Stimulated activated CD8-positive, alpha-beta memory T cell treated with anti-CD3 and anti-CD28 coated beads, Interleukin-4, amount 100 ng/mL, for 1 hour (primary cell): ENCODE measurements at places on chromosomes 5 and 9.

- no peak for DNase-seq
These were observed 368 bp upstream of the CCDC180 start for GRCh38 chr9:97307091-97307490.

- no peak for DNase-seq
These were observed 26.2 kb upstream of the HMCN2 start for GRCh38 chr9:130239363-130239695.

DNA sequence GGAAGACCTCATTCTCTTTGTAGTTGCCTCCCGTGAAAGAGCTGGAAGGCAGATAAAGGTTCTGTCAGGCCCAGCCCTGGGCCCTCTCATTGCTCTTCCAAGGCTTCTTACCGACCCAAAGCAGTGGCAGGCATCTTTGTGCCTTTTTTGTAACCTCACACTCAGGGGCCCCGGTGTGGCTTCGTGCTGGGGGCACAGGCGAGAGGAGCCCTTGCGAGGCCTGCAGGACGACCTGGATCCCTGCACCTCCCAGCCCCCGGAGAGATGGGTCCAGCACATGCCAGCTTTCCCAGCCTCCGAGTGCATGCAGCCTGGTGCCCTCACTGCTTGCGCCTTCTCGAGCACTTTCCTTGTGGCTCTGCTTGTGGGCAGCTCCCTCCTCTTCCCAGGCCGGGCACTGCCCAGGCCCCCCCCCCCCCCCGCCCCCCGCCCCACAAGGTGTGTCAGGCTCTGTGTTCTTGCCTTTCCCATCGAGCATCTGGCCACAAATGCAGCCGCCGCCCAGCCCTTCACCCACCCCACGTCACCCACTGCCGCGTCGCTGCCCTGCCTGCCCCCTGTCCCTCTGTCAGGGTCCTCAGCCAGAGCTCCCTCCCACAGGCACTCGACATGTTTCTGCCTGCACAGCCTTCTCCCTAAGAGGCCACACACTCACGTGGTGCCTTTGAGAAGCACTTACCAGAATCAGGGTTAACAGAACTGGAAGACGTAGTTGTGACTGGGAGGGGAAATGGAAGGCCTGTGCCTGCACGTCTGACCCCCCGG, 63.7 kb upstream of the CACNA1B start:
- DNase-seq, result no peak

- DNase-seq, result no peak
These were observed 218.1 kb downstream of the CETN3 start for GRCh38 chr5:90191352-90192045.

- no peak for DNase-seq
These were observed 195.7 kb downstream of the NR3C1 start for GRCh38 chr5:143207563-143208364.

- DNase-seq, result no peak
These were observed 70.8 kb upstream of the COL5A1 start for GRCh38 chr9:134570711-134571325.

GRCh38 chr9:20689833-20690232, 5.8 kb downstream of the FOCAD start:
- no peak for DNase-seq

- peak; percentile 48 for DNase-seq
These were observed 2.4 kb downstream of the ANXA6 start for GRCh38 chr5:151154931-151155774.

- no peak for DNase-seq
These were observed 2.0 kb downstream of the SLC35A4 start for GRCh38 chr5:140566665-140567064.

- no peak for DNase-seq
These were observed 43.8 kb upstream of the CTSL start for GRCh38 chr9:87682085-87682484.

DNA sequence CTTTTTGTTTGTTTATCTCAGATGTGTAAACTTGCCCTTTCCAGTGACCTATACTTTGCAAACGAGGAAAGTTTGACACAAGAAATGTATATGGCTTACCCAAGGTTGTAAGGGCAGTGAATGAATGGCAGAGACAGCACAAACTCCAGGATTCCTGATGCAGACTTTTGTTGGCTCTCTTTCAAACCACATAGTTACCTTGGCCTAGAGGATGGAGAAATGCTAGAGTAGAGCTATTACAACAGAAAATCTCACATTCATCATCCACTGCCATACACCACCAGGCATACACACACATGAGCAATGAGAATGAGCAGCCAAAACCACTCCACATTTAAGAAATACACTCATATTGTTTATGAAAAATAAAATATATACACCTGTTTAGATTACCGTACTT, 387.0 kb downstream of the TLR4 start:
- no peak for DNase-seq

DNA sequence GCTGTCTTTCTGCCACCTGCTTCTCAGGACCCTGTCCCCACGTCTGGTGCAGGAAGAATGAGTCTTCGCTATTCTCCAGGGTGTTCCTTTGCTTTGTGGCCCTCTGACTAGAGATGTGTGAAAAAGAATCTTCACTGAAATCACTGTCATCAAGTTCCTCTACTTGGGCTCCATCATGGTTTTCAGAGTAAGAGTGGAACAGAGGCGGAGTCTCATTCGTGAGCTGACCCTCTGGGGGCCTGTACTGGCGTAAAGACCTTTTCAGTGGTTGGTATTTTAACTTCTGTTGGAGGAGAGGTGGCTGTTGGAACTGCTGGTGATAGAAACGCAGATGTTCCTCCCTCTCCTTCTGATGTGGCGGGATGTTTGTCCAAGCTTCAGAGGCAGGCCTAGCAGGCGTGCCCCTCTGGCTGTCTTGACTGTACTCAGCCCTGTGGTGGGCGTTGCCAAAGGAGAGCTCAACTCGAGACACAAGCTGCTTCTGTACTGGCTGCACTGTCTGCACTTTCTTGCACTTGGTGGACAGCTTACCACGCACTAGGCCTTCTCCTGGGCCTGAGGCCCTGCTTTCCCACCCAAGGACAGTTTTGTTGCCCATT, 72.0 kb downstream of the KIF24 start:
- no peak for DNase-seq

DNA sequence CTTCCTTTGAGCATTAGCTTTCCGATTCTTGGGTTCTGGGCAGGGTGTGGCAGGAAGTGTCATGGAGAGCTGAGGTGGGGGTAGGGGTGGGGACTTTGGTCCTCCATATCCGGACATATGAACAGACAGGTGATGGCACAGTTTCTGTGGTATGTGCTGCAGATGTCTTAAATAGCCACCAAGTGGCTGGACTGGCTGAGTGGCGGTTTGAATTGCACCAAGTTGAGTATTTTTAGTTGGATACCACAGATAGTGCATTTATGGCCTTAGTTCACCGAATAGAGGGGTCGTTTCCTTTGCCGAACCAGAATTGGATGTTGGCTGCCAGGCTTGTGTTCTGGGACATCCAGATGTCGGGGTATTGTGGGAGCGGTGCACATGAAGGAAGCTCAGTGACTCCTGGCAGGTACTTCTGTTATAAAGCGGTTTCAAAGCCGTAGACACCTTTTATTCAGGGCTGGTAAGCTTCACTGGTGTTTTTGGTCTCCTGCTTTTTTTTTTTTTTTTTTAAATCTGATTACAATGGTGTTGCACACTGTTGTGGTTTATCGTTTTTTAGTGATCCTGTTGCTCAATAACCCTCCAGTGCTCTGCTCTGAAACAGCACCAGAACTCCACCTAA, 15.1 kb upstream of the TNFAIP8 start:
- DNase-seq, result no peak

- DNase-seq, result no peak
These were observed 58.1 kb downstream of the GOLPH3 start for GRCh38 chr5:32115985-32116384.

DNA sequence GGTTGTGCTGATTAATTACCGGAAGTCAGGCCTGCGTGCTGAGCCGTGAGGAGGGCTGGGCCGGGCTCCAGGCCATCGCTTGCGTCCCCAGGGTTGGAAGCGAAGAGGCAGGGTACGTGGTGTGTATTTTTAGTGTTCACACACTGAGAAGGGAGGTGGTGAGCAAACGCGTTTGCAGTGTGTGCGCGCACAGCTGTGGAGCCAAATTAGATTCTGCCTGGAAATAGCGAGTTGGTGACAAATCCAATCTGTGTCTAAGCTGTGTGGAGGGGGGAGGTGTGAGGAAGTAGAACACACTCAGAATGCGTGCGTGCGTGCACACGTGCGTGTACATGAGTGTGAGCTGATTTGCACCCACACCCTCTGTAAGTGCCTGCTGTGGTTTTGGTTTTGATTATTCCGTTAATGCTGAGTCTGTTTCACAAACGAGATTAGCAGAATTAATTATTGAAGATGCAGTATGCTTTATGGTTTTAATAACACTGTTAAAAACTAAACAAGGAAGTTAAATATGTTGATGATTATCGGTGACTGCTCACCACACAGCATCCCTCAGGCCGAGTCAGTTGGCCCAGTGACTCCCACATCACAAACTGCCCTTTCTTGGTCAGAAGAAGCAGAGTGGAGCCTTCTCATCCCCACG, 111.8 kb upstream of the FCN2 start:
- no peak for DNase-seq

DNA sequence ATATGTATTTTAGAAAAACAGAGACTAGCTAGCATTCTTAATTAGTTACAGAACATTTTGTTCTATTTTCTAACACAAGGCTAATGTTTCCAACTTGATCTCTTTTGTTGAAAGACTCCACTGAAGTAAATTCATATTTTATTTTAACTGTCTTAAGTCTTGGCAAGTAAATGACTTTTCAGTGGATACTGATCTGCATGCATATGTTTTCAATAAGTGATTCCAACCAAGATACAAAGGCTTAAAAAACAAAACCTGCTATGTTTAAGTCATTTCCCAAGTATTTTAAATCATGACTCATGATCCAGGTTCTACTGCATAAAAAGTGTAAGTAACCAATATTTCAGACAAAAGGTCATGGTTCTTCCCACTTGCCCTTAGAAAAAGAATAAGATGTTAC, 5.7 kb downstream of the CDO1 start:
- DNase-seq, result no peak

- DNase-seq, result no peak
These were observed 191.2 kb downstream of the NR3C1 start for GRCh38 chr5:143212261-143212660.

DNA sequence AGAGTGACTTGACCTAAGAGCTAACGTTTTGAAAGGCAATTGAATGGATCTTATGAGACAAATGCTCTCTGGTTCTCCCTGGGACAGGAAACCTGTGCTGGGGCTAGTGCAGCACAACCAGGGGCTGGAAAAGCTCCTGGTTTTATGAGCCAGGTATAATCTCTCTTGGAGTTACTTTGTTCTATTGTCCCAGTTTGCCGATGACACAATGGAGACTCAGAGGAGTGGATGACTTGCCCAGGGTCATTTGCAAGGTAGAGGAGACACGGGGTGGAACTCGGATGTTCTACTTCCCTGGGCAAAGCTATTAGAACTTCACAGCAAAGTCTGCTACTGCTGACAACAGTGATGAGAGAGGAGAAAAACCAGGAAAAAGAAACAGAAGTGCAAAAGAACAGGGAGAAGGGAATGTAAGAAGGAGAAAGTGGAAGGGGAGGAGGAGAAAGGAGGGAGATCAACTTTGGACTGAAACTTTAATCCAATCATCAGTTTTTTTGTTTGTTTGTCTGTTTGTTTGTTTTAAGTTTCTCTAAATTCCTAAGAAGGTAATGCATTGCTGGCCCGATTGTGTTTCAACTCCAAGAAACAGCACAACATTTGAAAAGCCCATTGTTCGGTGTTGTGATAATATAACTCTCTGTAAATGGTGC, 7.4 kb upstream of the GSN start:
- no peak for DNase-seq

DNA sequence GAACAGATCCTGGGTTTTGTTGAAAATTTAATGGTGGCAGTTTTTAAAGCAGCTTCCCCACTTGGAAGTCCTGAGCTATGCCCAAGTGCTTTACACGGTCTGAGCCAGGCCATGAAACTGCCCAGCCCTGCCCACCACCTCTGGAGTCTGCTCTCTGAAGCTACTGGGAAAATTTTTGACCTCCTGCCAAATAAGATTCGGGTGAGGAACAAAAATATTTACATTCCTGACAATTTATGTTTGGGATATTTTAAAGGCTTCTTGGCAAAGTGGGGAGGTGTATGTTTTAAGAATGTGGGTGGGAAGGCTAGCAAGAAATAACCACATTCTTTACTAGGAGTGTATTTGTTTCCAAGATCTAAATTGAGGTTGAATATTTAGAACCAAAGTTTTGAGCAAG, 50.0 kb downstream of the HACD4 start:
- no peak for DNase-seq

DNA sequence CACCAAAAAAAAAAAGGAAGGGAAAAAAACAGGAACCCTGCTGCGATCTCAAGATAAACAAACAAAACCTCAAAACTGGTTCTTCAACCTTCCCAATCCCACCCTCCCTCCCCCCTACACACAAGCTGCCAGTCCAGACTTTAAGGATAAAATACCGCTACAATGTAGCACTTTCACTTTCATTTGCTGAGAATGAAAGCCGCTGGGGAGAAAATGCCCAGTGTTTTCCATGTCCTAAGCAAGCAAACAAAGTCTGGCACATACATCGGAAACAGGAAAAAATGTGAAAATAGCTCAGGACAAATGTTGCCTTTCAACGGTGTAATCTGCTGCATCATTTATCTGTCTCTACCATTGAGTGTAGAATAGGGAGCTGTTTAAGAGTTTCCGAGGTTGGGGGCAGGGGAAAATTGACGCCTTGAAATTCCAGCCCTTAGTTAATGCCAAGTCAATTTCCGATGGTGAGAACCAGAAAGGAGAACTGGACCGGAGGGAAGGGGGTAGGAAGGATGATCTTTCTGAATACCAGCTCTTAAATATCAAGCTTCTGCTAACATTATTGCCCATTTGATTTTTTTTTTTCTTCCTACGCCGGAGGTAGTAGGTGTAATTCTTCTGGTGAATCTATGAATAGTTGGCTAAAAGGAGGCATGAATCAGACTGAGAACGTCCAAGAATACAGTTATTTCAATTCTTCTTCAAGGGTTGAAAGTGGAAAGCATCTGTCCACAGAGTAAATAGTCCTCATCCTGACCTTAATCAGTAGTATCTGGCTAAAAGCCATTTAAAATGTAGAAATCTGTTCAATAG, 1.2 kb upstream of the ADAMTS6 start:
- DNase-seq, result no peak

- DNase-seq, result no peak
These were observed 450.4 kb upstream of the CHD1 start for GRCh38 chr5:99379187-99379586.

- no peak for DNase-seq
These were observed 41.7 kb downstream of the PIK3R1 start for GRCh38 chr5:68257210-68257609.

- no peak for DNase-seq
These were observed 151.0 kb downstream of the CACNA1B start for GRCh38 chr9:138028596-138028995.

DNA sequence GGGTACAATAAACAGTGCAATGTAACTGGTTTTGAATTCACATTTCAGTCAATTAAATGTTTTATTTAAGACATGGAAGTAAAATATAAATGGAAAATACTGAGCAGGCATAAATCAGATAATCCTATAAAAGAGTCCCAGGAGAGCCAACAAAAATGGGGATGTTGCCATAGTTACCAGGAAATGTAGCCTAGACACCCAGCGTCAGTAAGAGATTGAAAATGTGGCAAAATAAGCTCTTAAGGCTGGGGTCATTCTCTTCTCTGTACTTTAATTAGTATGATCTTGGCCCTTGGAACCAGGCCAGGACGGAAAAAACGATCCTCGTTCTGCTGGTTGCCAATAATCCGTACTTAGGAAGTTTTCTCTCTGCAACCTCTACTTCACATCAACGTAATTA, 18.9 kb upstream of the RASEF start:
- no peak for DNase-seq

- DNase-seq, result no peak
These were observed 561.8 kb downstream of the CETN3 start for GRCh38 chr5:89847743-89848142.
